Activated T-cell treated with anti-CD3 and anti-CD28 coated beads, Interleukin-2, amount 50 U/mL, for 1 hour (primary cell): ENCODE measurements at places on chromosomes 2 and 18.

- no peak for DNase-seq
Measured at GRCh38 chr2:207867056-207867455, 97.3 kb upstream of the FZD5 start.

DNA sequence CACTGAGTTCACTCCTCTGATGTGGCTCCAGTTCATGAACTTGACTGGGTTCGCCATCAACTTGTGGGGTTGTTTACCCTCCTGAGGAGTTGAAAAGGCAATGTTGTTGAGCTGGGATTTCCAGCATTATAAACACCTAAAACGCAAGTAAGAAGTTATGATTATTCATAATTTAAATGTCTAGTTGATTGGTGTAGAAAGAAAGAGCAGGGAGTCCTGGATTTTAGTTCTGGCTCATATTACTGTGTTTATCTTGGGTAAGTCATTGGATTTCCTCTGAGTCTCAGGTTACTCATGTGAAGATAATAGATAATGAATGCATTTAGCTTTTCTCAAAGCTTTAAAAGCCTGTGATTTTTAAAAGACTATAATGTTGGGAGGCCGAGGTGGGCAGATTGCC lies 438.0 kb upstream of the CDH20 start:
- DNase-seq, result no peak

DNA sequence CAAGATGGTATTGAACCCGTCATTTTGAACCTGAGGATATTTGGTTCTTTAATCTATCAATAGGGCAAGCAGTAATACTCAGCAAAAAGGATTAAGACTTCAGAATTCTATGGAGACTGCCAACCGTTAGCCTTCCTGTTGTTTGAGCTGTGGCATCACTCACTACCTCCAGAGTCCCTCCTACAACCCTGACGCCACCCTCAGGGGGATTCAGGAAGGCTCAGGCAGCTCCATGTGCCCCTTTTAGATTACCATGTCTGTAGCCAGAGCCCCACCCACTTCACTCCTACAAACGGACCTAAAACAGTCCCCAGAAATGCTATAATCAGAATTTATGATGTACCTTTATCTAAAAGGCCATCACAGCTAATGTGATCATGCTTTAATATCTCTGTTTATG lies 172.9 kb downstream of the EPHA4 start:
- no peak for DNase-seq

- DNase-seq, result no peak
Measured at GRCh38 chr2:160362018-160362417, 131.6 kb downstream of the RBMS1 start.

- no peak for DNase-seq
Measured at GRCh38 chr2:96647681-96648080, 5.1 kb downstream of the FER1L5 start.

- DNase-seq, result no peak
Measured at GRCh38 chr2:37619959-37620300, 51.5 kb downstream of the CDC42EP3 start.

GRCh38 chr2:227052879-227053278 lies 111.1 kb downstream of the COL4A4 start:
- DNase-seq, result no peak

- no peak for DNase-seq
Measured at GRCh38 chr18:26386002-26386401, 159.8 kb downstream of the TAF4B start.

- DNase-seq, result no peak
Measured at GRCh38 chr2:227413371-227413770, 25.6 kb upstream of the SCYGR1 start.

DNA sequence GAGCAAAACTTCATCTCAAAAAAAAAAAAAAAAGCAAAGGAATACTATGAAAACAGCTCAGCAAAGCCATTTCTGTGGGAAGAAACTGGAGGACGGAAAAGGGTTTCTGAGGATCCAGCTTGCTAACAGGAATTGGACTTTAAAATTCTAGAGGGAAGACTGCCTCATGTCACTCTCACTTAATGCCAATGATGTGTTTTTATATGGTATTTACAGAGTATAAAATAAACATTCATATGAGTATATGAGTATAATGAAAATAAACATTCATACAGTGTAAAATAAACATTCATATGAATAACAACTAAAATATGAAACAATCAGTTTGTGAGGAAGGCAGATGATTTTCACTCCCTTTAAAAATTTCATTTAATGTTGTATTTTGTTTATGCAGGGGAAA lies 43.9 kb downstream of the CHMP3 start:
- DNase-seq, result no peak

- no peak for DNase-seq
Measured at GRCh38 chr2:236505041-236505440, 64.6 kb upstream of the ACKR3 start.

- no peak for DNase-seq
Measured at GRCh38 chr2:167776359-167776758, 471.0 kb downstream of the STK39 start.

- no peak for DNase-seq
Measured at GRCh38 chr2:37851428-37851827, 73.7 kb upstream of the RMDN2 start.

DNA sequence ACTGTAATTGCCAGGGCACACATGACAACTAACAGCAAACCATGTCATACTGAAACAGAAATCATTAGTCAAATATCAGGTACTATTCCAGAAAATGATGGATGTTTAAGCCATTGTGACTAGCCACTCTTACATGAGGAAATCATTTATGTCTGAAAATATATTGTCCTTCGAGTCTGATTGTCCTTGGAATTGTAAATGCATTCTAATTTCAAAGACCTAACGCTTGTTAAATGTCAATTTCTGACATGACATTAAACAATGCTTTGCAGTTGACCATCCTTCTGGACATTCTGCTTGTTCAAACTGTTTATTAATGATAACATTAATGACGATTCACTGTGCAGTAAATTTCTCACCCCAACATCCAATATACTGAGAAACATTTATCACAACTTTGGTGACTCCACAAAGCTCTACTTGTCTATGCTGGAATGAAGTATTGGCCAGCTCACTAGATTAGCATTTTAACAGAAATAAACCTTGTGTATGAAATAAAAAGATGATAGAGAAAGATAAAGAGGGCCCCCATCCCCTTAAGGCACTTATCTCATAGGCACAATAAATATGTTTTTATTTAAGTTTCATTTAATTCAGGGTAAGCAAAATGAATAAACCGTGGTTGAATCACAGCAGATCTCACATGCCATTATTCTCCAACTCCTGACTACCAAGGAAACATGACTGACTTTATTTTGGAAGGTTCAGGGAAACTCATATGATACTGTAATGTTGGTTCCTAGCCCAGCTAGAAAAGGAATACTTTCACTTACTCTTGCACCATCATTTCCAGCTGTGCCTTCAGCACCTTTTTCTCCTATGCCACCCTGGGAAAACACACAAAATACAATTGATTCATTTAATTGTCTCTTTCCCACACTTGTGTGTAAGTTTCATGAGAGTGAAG lies 82.3 kb downstream of the COL3A1 start:
- DNase-seq, result no peak

- DNase-seq, result no peak
Measured at GRCh38 chr2:216653931-216654365, 20.7 kb downstream of the IGFBP2 start.

DNA sequence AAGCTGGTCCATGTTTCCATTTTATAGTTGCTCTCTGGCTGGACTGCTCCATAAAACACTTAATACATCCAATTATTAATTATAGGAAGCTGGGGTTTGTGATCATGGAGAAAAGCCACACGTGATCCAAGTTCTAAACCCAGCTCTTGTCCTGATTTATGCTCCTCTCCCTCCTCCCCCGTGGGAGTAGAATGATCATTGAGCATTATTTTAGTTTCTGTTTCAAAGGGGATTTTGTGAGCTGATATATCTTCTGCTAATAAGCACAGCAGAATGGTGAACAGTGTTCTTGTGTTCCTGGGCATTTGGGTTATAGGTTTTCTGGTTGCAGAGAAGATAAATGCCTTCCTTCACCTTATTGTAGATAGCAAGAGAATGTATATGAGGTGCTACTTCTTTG lies 135.7 kb upstream of the TMEM200C start:
- no peak for DNase-seq

GRCh38 chr2:32284321-32284720 lies 6.6 kb downstream of the YIPF4 start:
- no peak for DNase-seq

- no peak for DNase-seq
Measured at GRCh38 chr2:27446057-27446456, 3.9 kb downstream of the KRTCAP3 start.

DNA sequence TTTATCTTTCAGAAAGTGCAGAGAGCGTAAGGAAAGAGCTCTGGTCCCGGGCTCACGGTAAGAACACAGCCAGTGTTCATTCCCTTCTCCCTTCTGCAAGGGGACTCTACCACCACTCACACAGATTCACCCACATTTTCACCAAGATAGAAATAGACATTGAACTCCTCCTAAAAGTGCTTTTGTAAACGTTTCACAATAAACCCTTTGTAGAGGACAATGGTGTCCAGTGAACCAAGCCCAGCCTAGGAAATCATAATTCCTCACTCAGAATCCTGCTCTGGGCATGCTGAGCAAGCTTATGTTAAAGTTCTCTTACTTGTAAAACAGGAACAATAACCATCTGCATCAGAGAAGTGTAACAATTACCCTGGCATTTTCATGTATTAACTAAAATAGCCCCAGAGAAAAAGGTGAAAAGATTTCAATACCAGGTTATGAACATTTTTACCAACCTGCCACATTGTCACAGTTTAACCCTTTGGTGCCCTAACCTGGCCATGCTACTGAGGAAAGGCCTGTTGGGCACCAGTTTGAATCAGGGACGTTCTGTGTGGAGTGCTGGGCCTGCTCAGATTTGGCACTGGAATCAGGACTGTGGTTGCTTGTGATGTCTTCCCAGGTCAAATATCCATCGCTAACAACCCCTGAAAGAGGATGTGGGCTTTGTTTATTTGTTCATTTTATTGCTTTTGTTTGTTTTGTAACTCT lies 22.5 kb upstream of the NDUFV2 start:
- DNase-seq, result no peak
